ENCODE measurements at places on chromosomes 13 and 19.

DNA sequence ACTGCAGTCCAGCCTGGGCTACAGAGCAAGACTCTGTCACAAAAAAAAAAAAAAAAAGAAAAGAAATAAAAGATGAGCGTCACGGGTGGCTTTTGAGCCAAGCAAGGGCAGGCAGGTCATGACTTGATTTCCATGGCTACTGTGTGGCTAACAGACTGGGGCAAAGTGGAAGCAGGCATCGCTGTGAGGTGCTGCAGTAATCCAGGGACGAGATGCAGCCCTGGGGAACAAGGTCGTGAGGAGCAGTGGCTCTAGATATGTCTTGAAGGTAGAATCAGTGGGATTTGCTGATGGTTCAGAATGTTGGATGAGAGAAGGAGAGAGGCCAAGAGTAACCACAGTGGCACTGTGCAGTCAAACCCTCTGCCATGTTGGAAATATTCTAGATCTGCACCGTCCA lies 14.2 kb downstream of the HAS1 start:
- DNase-seq = no peak

DNA sequence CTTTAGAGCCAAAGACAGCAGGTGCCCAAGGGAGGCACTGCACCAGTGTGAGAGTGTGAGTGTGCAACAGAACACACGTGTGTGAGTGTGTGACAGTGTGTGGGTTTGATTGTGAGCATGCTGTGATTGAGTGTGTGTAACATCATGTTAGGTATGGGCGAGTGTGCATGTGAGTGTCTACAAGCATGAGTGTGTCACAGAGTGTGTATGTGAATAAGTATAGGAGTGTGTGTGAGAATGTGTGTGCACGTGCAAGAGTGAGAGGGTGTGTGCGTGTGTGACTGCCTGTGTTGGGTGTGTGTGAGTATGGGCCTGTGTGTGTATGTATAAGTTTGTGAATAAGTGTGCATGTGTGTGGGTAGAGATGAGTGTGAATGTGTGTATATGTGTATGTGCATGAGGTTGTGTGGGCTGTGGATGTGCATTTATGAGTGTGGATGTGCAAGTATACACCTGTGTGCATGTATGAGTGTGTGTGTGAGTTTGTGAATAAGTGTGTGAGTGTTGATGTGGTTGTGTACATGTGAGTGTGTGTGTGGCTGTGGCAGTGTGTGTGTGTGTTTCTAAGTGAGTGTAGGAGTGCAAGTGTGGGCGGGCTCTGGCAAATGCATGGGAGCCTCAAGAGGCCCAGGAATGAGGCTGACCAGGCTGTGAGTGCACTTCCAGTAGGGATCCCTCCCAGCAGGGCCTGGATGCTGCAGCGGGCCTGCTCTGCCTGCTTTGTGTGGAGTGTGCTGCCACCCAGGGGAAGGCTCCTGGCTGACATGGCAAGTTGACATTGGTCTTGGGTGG lies 198.4 kb downstream of the COL4A1 start:
- no peak for DNase-seq

GRCh38 chr19:17953316-17953801 lies 13.5 kb upstream of the KCNN1 start:
- DNase-seq = no peak

DNA sequence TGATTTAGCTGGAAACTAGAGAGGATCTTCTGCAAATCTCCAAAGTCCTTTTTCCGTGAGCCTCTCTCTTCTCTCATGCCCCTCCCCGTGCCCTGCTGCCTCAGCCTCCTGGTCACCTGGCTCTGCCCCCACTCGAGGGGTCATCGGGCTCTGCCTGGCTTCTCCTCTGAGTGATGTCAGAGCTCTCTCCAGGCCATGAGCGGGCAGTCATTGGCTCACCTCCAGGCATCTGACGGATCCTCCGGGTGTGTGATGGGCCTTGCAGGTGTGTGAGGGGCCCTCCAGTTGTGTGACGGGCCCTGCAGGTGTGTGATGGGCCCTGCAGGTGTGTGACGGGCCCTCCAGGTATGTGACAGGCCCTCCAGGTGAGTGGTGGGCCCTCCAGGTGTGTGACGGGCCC lies 10.3 kb upstream of the GAS6 start:
- DNase-seq = no peak

- no peak for DNase-seq
Measured at GRCh38 chr13:28140433-28141125, 2.2 kb downstream of the PAN3 start.

DNA sequence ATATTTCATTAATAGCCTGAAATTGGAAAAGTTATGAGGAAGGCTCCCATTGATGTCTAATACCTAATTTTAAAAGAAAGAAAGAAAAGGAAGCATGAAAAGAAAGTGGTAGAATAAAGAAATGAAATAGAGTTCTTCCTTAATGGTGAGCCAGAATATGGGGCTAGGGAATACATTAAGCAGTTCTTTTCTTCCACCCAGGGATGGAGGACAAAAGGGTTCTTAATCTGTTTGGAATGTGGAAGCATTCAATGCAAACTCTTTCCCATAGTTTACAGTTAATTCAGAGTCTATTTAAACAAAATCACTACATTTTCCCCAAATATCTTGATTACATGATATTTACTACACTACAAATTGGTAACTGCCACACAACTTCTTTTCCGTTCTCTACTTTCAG lies 18.4 kb upstream of the ZMYM2 start:
- DNase-seq = no peak

DNA sequence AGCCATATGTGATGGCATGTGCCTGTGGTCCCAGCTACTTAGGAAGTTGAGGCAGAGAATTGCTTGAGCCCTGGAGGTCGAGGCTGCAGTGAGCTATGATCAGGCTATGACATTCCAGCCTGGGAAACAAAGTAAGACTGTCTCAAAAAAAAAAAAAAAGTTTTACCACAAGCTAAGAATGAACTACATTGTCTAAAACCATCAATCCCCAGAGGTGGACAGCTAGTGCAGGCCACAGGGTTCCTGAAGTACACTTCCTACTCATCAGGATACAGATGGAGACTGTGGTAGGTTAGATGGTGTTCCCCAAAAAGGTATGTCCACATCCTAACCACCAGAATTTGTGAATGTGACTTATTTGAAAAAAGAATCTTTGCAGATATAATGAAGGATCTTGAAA lies 63.5 kb upstream of the DOCK9 start:
- no peak for DNase-seq

DNA sequence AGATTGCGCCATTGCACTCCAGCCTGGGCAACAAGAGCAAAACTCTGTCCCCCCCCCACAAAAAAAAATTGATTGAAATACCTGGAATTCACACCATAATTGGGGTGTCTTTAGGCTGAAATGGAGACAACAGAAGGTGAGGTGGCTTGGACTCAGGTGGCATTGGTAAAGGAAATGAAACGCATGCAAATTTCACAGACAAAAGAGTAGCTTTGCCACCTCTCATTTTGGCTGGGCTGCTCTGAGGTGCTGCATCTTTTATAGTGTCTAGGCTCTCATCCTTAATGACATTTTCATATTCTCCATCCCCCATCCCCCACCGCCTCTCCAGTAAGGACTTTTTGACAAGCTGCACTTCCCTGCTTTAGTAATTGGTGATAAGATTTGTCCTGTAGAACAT lies 6.9 kb downstream of the UBE2L5 start:
- DNase-seq = no peak

DNA sequence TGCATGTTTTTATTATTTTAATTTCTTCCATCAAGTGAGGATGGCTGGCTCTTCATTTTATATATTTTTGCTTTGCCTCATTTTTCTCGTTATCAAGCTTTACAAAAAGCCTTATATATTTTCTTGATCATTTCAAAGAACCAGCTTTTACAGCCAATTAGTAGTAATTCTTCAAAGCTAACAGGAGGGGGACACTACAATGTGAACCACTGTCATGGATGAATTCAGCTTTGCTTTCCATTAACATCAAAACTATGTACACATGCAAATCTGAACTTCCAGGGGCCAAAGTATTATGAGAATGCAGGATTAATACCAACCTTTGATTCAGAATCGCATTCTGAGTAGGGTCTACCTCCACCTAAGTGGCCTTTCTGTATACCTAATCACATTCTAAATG lies 11.1 kb downstream of the UQCRFS1 start:
- no peak for DNase-seq

GRCh38 chr19:15453091-15453578 lies 3.4 kb upstream of the WIZ start:
- DNase-seq = no peak

DNA sequence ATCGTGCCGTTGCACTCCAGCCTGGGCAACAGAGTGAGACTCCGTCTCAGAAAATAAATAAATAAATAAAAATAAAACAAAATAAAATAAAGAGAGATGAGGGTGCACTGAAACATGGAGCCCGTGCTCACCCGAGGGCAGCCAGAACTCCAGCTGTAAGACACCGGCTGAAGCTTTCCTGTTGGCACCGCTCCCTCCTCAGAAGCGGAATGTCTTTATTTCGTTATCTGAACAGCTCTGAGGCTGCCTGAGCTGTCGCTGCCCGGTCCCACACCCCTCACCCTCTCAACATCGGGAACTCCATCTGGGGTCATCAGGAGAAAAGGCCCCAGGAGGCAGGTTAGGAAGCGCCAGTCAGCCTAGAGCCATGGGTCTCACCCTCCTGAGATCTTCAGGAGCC lies 24.4 kb downstream of the ZNF787 start:
- no peak for DNase-seq

GRCh38 chr13:113981611-113982295 lies 7.9 kb upstream of the C13orf46 start:
- DNase-seq = no peak

- DNase-seq = no peak
Measured at GRCh38 chr13:44447783-44448321, 74.2 kb downstream of the SERP2 start.
